ENCODE measurements at places on chromosomes 5 and 9.

DNA sequence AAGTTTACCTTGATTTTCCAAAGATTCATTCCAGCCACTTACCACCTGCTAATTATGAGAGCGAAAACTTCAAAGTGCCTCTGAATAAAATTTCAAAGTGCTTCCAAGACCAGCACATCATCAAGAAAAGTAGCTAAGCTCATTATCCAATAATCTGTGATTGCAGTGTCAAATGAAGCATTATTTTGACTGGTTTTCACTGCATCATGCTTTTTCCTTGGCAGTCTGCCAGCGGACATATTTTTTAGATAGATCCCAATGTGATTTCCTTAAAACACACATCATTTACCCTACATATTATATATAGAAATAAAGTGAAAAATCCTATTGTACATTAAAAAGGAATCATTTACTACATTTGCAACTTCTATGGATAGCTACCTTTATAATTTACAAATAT, 508.6 kb upstream of the FAM174A start:
- DNase-seq = no peak

DNA sequence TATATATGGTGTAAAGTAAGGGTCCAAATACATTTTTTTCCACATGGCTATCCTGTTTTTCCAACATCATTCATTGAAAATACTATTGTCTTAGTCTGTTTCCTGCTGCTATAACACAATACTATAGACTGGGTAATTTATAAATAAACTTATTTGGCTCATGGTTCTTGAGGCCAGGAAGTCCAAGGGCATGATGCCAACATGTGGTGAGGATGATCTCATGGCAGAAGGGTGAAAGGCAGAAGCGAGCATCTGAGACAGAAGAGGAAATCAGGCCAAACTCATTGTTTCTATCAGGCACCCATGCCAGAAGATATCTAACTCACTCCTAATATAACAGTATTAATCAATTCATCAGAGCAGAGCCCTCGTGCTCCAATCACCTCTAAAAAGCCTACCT, 42.6 kb downstream of the ANKRD55 start:
- DNase-seq = no peak

GRCh38 chr5:149641000-149641576, 59.8 kb downstream of the ARHGEF37 start:
- DNase-seq = no peak

DNA sequence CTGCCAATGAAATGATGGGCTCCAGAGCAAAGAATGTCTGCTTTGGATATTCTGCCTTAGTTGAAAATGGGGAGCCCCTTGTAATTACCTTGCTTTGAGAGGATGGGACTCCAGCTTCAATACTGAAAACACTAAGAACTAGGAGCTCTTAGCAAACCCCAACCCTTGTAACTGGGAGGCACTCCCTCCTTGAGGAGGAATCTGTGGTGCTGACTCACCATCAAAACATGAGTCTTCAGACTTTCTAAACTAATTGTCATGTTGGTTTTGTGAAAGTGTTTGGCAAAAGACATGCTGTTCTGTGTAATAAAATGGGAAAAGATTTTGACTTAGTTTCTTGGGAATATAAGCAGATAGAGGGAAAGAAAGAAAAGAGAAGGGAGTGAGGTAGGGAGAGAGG, 91.9 kb upstream of the PTPRD start:
- no peak for DNase-seq

DNA sequence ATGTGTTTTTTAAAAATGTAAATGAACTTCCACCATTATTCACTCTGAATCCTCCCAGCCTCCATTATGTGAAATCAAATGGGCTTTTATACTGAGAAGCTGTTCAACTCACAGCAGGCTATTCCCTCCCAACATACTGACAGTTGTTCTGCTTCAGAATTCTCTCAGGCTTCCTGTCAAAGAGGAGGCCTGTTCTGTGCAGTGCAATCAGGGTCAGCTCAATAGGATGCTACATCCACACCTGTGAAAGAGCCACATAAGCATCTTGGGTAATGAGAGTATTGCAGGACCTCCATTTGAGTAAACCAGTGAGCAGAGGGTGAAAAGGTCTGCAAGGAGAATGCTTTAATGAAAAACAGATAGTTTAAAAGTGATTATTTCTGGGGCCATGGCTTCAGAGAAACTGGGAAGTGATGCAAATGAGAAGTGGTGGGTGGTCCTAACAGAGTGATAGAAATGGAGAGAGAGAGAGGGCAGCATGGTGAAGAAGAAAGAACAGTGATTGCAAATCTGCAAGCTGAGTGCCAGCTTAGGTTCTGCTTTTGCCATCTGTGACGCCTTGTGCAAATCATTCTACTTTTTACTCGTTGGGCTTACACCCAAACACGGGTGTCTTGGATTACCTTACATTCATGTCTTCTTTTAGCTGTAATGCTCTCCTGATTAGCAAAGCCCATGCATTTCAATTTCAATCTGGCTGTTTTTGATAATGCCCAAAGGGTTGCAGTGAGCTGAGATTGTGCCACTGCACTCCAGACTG, 202.5 kb upstream of the NMUR2 start:
- DNase-seq = no peak

- no peak for DNase-seq
Observed at GRCh38 chr9:35844628-35845270, 15.7 kb downstream of the TMEM8B start.

DNA sequence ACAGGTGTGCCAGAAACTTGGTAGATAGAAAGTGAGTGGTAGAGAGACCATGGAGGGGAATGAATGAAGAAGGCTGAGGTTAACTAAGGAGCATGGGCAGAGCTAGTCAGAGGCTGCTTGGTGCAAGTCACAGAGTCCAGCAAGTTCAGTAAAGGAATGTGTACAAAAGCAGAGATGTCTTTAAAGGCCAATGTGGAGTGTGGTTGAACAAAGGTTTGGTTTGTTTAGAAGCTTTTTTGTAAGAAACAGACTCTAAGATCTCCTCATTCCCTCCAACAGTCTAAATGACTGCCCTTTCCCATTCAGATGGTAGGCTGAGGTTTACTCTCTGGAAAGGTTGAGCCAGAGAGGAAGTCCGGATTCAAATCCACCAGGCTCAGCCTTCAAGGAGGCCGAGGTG, 84.2 kb downstream of the TNC start:
- no peak for DNase-seq

DNA sequence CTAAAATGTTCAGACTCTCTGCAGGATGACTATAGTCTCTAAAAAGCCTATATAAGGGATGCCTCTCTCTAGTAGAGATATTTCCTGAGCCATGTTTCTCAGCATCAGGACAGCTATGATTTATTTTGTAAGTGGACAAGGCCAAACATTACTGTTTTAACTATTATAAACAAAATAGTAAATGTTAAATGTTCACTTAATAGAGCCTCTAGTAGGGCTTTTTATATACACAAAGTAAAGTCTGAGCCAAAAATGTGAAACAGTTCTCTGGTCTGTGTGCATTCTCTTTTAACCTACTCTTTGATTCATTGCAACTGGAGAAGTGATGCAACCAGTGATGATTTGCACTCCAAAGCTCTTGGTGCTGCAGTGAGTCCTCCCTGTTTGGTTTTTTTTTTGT, 220.5 kb downstream of the GDNF start:
- no peak for DNase-seq

- no peak for DNase-seq
Observed at GRCh38 chr9:132108728-132109127, 29.1 kb upstream of the MED27 start.

DNA sequence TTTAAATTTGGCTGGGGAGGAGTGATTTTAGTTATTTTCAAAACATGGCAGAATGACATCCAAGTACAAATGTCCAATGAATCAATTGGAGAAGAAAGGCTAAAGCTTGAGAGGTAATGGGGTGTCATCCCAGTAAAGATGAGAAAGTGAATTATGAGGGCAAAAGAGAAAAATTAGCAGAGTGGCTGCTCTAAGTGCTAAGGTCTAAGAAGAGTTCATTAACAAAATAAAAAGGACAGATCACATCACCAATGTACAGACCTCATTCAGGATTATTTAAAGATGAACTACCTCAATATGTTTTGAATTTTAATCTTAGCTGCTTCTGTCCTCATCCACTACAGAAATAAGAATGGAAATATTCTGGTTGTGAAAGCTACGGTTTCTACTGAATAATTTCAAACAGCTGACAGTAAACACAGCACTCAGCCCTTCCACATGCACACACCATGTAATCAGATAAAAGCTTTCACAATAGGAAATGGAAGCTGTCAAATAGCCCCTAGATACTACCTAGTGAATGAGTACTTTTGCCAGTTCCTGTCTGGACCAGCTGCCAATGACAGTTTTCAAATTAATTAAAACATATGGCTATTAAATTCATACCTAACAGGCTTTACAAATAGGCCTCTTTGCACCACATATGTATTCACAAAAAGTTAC, 171.5 kb downstream of the SSBP2 start:
- DNase-seq = no peak

GRCh38 chr9:93676310-93677047, 100.1 kb downstream of the PHF2 start:
- DNase-seq = no peak

DNA sequence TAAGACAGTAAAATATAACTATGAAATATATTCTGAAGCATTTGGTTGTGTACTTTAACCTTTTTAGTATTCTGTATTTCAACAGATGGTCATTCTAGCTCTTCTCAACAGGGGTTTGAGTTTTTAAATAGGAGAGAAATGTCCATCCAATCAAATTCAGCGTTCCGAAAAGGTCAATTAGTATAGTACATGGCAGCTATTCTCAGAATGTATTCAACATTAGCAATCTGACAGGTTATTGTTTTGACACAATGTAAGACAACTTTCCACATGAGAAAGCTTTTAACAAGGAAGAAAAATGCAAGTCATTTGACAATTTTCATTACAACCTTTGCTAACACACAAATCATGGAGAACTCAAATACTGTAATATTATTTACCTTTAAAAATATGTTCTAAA, 996.3 kb upstream of the CDH10 start:
- no peak for DNase-seq

DNA sequence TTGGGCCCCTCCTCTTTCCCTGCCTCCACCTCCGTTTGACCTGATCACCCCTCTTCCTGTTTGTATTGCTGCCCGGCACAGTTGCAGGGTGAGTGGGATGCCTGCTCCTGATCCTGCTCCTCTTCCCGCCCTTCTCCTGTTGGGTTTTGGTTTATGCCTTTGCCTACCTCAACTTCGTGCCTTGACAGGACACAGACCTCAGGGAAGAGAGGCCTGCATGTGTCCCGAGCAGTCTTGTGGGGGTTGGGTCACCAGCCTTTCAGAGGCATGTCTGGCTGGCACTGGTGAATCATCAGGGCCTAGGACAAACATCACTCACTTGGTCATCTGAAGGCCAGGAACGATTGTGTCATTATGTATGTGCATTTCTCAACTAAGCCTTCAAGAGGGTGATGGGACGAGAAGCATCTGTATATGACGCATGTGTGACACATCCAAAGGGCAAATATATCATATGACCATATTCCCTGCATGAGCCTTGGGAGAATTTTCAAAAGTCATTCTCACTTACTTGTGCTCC, 56.9 kb downstream of the NPR3 start:
- no peak for DNase-seq

GRCh38 chr5:61702784-61703183, 370.7 kb downstream of the ZSWIM6 start:
- DNase-seq = no peak

Measured in activated T-helper 9 cell treated with anti-CD3 and anti-CD28 coated beads, Interleukin-2, amount 50 U/mL, for 16 hours (primary cell).